Fibroblast of lung (primary cell): ENCODE measurements at places on chromosomes 5 and 9. TPM values are rescaled to one million over a fixed set of nuclear protein-coding genes. Genes with fewer than 3 reads are reported as not detected.

Gene CDC25C
- 0.26 and 3.0 TPM in 2 replicates for total RNA-seq

- DNase-seq = peak; percentile 55
These were observed 21.0 kb upstream of the ALDH1B1 start for GRCh38 chr9:38371495-38371894.

DNA sequence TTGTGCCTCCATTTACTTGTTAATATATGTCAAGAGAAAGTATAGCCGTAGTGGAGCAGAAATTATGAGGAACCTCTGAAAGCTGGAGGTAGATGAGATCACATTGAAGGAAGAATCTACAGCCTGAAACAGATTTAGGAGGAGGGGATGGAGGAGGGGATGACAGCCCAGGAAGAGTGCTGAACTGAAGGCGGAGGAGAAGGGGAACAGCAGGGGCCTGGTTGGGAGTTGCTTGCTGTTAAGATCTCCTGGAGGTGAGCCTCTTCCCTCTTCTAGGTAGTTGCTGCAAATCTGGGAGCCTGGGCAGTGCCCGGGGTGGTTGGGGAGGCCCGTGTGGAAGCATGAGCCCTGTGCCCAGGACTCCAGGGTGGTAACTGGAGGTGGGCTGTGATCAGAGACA is 111.8 kb upstream of the SEMA6A start:
- no peak for DNase-seq

- no peak for DNase-seq
These were observed 551 bp downstream of the N4BP3 start for GRCh38 chr5:178113841-178114324.

DNA sequence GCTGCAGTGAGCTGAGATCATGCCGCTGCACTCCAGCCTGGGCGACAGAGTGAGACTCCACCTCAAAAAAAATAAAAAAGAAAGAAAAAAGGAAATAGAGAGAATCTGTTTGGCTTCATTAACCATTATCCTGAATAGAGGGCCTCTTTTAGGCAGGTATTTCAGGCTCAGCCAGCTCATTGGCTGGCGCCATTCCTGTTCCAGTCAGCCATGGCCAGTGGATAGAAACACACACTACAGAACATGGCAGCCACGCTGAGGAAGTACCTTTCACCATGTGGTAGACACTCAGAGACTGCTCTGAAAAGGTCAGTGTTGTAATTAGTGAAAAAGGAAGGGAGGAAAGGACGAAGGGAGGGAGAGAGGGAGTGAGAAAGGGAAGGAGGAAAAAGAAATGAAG is 340.0 kb upstream of the ACTBL2 start:
- DNase-seq = no peak
